Nephron progenitor cell (in vitro differentiated cells): ENCODE measurements at places on chromosomes 4 and X.

GRCh38 chrX:17632942-17633341, 104.4 kb upstream of the SCML1 start:
- no peak for DNase-seq

GRCh38 chrX:9878146-9878820, 88.9 kb upstream of the CLDN34 start:
- DNase-seq: no peak

GRCh38 chr4:48127231-48127630, 6.8 kb downstream of the TXK start:
- DNase-seq: no peak

DNA sequence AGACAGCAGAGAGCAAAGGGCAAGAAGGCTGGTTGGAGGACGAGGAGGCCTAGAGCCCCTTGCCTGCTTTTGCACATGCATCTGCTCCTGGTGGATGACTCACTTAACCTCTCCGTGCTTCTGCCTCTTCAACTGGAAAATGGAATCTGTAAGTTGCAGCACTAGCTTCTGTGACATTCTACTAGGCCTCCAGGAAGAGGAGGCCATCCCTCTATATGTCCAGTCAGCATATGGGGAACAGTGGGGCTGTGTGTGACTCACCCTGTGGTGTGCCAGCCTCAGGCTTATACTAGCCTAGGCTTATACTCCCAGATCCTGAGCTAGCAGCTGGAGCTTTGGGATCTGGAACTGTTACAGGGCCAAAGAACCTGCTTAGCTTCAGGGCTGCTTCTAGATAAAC, 36.0 kb downstream of the RTL9 start:
- DNase-seq: no peak

DNA sequence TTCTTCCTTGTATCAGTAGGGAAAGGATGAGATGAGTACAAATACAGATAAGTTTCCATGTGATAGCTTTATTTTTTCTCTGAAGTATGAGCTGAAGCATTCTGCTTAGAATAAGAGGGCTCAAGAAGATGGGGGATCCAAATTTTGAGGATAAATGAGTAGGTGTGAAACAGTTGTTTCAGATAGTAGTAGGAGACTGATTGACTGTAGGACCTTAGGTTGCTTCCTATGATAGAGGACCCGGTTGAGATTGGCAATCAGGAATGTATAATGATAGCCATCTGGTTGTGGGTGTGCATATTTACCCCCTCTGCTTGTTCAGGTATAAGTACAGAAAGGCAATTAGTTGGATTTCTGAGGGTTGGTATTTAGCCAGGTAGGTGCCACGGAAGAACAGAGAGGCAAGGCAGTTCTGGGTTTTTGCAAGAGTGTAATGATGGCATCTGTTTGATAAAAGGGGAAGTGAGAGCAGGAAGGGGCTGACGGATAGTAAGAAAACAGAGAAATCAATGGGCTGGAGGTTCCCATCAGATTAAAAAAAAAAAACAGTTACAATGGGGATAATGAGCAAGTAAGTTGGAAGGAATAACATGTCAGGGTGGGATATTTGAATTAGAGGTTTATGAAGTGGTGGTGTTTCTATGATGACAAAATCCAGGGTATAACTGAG, 13.7 kb downstream of the OCRL start:
- DNase-seq: no peak

DNA sequence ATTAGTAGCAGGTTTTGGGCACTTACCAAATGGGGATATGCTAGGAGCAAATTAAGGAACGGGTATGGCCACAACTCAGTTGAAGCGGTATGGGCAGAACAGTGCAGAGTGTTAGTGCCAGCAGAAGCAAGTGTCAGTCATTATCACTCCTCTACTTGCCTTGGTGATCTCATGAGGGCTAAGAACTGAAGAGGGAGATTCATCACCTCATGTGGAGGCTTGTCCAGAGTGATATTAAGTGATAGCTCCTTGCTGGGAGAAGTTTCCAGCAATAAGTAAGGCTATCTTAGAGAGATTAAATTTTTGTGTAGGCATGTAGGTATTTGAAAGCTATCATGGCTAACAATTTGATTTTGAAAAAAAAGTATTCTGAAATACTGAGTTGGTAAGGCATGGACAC, 615.4 kb upstream of the SMIM31 start:
- no peak for DNase-seq

DNA sequence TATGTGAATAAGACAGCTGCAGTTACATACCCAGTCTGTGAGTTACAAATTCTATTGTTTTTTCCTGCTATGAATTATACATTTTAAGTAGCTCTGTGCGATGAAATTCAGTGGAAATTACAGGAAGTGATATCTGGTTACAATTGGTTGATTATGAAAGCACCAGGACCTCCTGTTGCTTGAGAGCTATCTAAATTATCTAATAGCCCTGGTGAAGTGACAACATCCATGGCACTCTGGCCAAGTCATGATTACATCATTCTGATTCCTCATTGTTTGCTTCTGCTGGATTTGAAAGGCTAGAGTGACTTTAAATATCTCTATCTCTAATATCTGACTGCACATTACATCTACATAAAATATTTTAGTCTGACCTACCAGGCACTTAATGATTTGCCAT, 515.0 kb downstream of the CFAP47 start:
- no peak for DNase-seq

GRCh38 chr4:123696687-123697086, 300.1 kb downstream of the SPRY1 start:
- DNase-seq: no peak

GRCh38 chrX:20037186-20037585, 46.3 kb upstream of the BCLAF3 start:
- no peak for DNase-seq

GRCh38 chr4:173857828-173858227, 327.8 kb upstream of the HAND2 start:
- DNase-seq: no peak

GRCh38 chr4:23828020-23828715, 61.7 kb downstream of the PPARGC1A start:
- DNase-seq: no peak

- no peak for DNase-seq
Observed at GRCh38 chr4:56764223-56764622, 57.3 kb downstream of the SPINK2 start.

DNA sequence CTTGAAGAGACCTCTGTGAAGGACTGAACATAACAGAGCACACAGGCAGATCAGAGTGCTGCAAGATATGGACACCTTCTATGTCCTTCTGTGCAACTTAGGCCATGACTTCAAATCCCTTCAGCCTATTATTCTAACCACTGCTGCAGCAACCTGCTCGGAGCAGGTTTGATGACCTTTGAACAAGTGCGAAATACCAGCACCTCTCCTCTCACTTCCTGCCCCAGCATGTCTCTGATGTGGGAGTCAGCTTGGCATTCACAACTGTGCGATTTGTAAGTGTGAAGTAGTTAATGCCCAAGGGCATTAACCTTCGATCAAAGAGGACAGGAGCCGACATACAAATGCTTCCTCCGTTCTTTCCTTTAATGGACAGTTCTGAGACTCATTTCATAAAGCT, 1.6 kb upstream of the EXOC1 start:
- no peak for DNase-seq

DNA sequence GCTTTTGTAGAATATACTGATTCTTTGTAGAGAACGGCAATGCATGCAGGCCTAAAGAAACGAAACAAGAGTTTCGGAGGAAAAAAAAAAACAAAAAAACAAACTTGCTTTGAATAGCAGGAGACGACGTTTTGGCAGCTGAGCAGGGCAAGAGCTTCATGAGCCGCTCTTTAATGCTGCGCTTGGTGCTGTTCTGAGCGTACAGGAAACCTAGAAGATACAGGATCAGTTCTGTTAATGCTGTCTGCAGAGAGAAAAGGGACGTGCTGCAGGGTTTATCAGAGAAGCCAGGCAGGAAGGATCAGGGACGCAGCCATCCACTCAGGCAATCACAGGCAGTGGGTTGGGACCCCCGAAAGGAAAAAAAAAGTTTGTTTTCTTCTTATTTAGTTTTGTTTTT, 182.2 kb downstream of the PACRGL start:
- no peak for DNase-seq

GRCh38 chrX:118579417-118579816, 83.8 kb downstream of the DOCK11 start:
- DNase-seq: no peak

GRCh38 chrX:13473442-13474163, 95.8 kb upstream of the EGFL6 start:
- DNase-seq: no peak

DNA sequence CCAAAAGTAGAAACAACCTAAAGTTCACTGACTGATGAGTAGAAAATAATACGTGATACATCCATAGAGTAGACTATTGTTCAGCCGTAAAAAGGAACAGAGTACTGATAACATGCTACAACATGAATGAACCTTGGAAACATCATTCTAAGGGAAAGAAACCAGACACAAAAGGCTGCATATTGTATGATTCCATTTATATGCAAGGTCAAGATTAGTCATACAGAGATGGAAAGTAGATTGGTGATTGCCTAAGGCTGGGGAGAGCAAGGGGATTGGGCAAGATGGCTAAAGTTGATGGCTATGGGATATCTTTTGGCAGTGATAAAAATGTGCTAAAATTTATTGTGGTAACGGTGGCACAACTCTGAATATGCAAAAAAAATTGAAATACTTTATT, 209.1 kb downstream of the RELL1 start:
- no peak for DNase-seq

- no peak for DNase-seq
Observed at GRCh38 chr4:92615049-92615448, 311.3 kb downstream of the GRID2 start.

- no peak for DNase-seq
Observed at GRCh38 chr4:48261281-48261680, 8.4 kb downstream of the TEC start.

GRCh38 chr4:64581422-64581821, 172.2 kb upstream of the TECRL start:
- no peak for DNase-seq

DNA sequence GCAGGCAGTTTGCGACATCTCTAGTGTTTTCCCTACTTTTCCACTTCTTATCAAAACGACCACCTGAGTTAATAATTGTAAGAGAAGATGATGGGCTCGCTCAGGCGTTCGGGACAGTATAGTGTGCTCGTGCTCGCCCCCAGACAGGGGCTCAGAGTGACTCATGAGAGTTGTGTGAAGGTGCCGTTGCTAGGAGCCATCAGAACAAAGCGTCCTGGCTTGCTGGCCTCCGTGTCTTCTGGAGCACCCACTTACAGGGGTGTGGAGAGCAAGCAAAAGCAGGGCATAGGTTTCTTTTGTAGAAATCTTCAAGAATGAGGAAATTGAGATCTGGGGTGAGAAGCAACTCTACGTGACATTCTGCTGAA, 73.0 kb upstream of the ADGRG2 start:
- no peak for DNase-seq

- no peak for DNase-seq
Observed at GRCh38 chrX:8179656-8180055, 8.6 kb upstream of the VCX2 start.

- DNase-seq: no peak
Observed at GRCh38 chr4:107017443-107018343, 18.4 kb downstream of the DKK2 start.

- DNase-seq: no peak
Observed at GRCh38 chr4:73860917-73861316, 7.8 kb downstream of the PF4V1 start.

GRCh38 chr4:993111-994029, at the start of gene SLC26A1:
Gene SLC26A1, minus strand, starts transcription at chr4:993404. Its CDS starts 1,701 bp downstream, at chr4:991703.
- peak; percentile 12 for DNase-seq

DNA sequence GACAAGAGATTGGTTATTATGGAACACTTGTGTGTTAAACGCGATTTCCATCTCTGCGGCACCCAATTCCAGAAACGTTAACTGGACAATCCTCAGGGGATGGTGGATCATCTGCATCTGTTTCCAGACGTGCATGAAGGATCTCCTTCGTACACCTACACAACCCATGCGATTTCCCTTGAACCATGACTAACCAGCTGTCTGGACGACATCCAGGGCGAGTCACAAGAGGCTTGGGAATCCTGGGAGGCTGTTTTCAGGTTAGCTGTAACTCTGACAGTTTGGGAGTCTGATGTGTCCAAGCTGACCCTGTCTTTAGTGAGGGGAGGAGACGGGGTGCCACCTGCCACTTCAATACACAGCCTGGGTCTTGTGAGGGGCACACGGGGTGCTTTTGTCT, 84.5 kb downstream of the GATB start:
- DNase-seq: no peak

GRCh38 chr4:20062054-20062453, 189.7 kb upstream of the SLIT2 start:
- DNase-seq: no peak

- no peak for DNase-seq
Observed at GRCh38 chr4:3240936-3241522, 7.9 kb upstream of the MSANTD1 start.

DNA sequence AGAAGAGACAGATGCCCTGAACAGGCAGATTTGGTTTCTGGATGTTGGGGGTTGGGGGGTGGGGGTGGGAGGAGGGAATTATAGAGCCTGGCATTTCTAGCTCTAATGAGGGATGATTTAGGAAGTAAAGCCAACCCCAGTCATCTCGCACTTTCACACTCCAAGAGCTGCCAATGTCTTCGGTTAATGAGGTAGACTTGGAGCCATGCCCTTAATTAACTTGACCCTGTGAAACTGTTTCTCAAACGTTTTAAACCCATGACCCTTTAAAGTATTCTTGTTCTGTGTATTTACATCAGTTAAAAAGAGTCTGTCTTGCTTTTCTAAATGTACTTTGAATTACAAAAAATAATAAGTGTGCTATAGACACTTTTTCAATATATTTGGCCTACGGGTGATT, 466.9 kb downstream of the FAT4 start:
- no peak for DNase-seq

DNA sequence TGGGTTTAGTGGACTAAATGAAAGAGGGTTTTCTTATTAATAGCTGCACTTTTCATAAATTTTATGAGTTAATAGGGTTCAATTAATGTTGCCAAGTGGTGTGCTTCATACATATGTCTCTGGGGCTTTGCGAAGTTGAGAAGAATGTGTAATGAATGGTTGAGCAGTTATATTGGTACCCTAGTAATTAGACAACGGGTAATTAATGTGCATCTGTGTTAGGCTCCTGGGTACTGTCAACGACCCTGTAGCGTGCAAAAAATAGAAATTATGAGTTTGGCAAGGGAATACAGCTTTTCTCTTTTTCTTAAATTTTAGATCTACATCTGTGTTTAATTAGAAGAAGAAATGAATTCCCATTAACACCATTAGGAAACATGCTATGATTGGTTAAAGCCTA, 1027.7 kb downstream of the ARAP2 start:
- no peak for DNase-seq

DNA sequence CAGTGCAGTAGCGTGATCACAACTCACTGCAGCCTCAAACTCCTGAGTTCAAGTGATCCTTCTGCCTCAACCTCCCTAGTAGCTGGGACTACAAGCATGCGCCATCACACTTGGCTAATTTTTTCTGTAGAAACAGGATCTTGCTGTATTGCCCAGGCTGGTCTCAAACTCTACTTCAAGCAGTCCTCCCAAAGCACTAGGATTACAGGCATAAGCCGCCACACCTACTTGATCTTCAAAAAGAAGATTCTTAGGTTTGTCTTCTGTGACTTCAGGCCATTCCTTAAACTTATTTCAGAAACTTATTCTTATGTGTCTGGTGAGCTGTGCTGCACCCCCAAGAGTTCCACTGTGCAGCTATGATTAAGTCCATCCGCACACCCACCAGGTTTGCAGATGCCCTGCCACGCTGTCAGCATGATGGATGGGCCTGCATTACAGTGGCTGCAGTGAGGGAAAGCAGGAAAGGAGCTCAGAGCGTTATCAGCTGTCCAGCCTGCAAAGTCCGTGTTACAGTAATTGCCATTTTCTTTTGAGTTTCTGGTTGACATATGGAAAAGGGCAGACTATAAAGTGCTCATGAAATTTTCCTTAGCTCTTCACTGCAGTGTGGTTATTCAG, 146.6 kb downstream of the AASDH start:
- DNase-seq: peak; percentile 37
